Kidney tubule cell (primary cell): ENCODE measurements at places on chromosomes 11 and 22.

GRCh38 chr11:116263770-116264169, 509.0 kb downstream of the BUD13 start:
- DNase-seq: no peak

DNA sequence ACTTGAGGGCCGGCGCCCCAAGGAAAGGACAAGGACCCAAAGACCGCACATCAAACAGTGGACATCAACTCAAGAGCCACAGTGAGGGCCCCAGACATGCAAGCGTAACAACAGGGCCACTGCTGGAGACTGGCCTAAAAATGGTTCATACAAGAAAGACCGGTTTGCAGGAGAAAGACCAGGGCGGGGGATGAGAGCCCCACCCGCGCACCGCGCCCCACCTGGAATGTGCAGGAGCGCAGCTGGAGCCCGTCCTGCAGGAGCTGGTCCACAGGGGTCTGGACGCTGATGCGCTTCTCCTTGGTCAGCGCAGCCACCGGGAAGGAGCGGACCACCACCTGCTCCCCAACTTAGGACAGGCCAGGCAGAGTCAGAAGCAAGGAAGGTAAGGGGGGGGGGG, 13.9 kb downstream of the SBF1 start:
- no peak for DNase-seq

- peak; percentile 2 for DNase-seq
Measured at GRCh38 chr22:23565305-23565914, 14.7 kb downstream of the IGLL1 start.

DNA sequence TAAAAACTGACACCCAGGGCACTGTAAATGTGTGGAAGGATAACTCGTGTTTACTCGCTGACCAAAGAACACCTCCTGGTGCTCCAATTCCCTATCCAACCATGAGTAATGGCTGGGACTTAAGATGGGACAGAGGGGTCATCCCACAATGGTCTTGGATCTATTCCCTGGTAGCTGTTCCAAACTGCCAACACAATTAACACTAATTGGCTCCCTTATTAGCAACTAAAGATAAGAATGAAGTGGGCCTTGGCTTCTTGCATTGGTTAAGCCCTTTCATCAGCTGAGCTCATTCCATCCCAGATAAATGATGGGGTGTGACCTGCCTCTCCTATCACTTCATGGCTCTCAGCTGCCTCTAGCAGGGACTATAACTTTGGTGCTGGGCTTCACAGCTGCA, 1.5 kb upstream of the SIK3 start:
- DNase-seq: no peak

GRCh38 chr22:46672731-46673130, 52.5 kb downstream of the GRAMD4 start:
- no peak for DNase-seq

DNA sequence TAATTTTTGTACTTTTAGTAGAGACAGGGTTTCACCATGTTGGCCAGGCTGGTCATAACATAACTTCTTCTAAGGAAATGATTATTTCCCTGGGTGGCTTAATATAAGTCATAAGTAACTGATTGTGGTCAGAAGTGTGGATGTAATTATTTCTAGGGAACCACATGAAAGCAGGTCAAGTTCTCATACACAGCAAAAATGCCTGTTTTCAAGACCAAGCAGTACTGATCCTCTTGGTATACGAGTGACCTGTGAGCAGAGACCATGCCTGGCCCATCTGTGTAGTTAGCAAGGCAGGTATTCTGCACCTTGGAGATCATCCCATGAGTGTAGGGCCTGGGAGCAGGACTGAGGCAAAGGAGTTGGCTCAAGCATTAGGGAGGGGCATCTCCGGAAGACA, 32.5 kb upstream of the NUCB2 start:
- no peak for DNase-seq

- DNase-seq: no peak
Measured at GRCh38 chr11:67298786-67299185, 4.5 kb upstream of the SSH3 start.

- peak; percentile 60 for DNase-seq
Measured at GRCh38 chr22:46297151-46297812, 612 bp downstream of the GTSE1 start.

- DNase-seq: peak; percentile 59
Measured at GRCh38 chr11:92383430-92383829, 158.8 kb downstream of the FAT3 start.

GRCh38 chr11:45530776-45531175, 134.6 kb downstream of the CHST1 start:
- DNase-seq: no peak

DNA sequence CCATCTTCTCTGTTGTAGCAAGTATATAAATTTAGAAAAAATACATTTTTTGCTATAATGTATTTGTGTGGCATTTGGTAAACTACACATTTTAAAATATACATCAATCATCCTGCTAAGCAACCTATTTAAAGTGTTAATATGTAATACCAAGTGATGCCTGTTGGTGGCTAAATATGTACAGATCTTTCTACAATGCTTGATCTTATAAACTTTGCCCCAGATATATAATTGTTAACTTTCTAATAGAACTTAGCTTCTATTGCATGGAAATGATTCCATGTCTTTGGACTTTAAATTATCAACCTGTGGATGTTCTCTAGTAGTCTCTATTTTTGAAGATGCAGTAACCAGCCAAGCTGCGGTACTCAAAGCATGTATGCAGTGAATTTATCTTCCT, 1260.4 kb upstream of the RAG2 start:
- no peak for DNase-seq

- DNase-seq: no peak
Measured at GRCh38 chr11:16002942-16003341, 353.4 kb downstream of the SOX6 start.

DNA sequence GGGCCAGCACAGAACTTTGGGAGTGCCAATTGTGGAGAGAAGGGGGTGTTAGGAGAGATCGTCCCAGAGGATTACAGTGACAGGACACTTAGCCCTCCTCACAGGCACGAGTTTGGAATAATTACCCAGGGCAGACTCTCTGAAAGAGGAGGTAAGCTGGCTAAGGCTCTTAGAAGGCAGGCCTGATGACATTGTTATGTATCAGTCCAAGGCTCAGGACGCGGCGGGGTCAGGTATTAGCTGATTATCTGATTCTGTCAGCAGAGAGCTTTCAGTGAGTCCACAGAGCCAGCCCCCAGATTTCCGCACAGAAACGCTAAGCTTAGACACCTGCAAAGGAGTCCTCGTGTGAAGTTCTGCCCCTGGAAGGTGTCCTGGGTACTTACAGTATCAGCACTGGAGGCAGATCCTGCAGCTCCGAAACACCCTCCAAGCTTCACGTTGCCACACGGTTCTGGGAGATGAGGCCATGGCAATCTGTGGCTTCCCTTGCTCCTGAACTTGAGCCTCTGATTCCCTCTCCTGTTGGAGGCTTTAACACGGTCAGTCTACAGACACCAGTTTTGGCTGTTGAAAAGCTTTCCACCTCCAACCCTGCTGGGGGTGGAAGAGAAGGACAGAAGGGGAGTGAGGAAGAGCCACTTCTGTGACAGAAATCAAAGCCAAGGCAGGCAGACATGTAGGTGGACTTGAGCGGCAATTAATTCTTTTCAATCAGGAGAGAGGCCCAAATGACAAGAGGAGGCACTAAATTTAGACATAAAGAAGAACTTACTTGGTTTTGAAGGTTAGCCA, 123.6 kb upstream of the CADM1 start:
- DNase-seq: no peak

DNA sequence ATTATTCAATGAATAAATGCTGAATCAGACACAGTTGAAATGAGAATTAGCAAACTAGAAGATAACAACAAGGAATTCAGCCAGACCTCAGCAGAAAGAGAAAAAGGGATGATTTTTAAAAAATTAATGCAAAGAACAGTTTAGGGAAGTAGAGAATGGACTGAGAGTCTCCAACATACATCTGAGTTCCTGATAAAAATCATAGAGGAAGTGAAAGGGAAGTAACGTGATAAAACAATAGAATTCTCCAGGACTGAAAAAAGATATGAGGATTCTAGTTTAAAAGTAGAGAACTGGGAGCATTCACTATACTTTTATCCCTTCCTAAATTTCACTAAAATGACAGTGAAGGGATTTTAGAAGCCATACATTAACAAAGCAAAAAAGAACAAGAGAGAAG, 592.0 kb downstream of the SOX6 start:
- no peak for DNase-seq

DNA sequence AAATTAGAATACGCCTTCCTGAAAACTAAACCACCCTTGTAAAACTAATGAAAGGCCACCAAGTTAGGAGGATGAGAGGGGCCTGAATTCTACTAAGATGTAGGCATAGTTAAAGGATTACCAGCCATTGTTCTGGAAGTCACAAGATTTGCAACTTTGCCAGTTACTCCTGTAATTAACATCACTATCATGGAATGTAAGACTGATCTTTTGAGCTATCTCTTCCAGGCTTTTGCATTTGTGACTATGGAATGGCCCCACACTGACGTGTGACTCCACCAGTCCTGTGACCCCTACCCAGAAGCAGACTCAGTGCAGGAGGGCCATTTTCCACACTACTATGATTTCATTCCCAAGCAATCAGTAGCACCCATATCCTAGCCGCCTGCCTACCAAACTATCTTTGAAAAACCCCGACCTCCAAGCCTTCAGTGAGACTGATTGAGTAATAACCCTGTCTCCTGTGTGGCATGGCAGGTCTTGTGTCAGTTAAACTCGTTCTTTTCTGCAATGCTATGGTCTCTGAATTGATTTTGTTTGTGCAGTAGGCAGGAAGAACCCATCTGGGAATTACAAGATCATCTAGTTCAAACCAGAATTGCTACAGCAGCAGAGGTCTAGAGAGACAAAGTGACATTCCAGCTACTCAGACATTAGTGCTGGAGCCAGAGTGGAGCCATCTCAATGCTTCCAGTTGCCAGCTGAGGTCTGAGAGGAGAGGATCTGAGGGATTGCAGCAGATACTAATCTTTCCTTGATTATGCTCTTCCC, 1.9 kb upstream of the CTSF start:
- DNase-seq: no peak

DNA sequence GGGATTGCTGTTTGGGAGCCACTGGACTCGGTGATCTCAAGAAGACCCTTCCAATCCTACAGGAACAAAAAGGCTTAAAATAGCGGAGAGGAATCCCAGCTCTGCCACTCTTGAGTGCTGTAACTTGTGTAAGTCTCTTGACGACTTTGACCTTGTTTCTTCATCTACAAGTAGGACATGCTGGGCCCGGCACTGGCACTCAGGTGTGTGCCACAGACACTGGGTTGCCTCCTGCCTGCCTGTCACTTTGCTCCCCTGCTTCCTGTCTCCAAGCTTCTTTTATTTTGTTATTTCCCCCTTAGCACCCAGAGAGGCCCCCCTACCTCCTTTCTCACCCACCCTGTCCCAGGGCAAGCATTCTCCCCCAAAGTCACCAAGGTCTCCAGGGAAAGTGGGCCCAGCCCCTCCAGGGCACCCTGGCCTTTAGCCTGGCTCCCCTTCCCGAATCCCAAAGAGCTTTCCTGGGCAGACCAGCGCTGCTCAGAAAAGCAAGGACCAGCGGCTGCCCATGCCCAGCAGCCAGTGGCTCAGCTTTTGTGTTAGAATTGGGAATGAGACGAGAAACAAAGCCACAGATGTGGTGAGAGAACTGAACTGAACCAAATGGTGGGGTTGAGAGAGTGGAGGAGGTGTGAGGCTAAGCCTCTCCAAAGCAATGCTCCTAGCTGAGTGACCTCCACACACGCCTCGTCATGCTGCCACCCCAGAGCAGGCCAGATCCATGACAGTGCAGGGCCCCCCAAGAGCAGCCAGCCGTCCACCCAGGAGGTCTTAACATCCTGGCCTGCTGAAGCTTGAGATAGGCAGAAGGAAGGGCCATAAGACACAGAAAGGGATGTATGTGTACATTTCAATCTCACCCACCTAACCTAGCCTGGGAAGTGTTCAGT, 4.5 kb downstream of the TRIM29 start:
- DNase-seq: no peak

DNA sequence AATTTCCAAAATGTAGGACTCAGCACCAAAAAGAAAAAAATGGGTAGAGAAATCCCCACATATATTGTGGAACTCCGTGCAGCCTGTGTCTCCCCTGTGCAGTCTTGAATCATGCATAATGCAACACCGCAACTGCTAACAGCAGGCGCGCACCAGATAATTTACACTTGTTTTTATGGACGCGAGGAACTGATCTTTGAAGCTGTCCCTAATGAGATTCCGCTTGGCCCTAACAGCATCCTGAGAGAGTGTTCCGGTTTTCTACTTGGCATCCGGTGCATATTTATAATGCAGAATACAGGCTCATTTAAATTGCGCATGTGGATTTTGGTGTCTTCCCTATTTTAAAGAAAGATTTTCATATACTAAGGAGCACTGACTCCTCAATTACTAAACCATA, 21.1 kb downstream of the MPPED2 start:
- DNase-seq: no peak

GRCh38 chr11:14306481-14306880, 52.5 kb downstream of the RRAS2 start:
- no peak for DNase-seq

DNA sequence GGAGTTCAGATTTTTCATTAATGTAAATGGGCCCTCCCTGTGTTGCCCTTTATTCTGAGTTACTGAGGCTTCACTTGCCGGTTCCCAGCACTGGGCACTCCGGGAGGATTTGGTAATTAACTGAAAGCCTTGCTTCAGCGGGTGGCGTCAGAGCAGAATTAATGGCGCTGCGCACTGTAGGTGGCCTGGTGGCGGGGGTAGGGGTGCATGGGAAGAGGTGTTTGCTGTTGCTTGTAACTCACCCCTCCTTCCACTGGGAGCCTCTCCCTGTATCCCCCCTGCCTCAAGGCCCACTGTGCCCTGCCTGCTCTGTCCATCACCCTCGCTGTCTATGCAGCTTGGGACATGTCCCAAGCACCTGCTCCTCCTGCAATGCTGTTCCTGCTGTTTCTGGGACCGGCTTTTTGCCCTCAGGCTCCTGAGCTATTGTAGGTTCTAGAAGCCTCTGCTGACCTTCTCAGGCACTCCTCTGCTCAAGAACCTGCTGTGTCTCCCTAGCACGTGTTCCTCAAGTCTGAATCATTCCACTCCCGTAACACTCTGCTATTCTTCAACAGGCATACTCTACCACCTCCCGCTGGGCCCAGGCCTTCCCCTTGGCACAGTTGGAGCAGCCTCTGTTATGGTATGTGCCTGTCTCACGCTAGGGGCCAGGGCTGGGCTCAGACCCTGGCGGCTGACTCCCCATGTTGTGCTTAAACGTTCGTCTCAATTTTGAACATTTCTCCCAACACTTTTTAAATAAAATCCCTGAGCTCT, 24.4 kb downstream of the ARHGAP8 start:
- no peak for DNase-seq
